ENCODE measurements at places on chromosomes 6 and 20.
A peak's percentile ranks its signal among the peaks of the same experiment; 100 is the strongest.

DNA sequence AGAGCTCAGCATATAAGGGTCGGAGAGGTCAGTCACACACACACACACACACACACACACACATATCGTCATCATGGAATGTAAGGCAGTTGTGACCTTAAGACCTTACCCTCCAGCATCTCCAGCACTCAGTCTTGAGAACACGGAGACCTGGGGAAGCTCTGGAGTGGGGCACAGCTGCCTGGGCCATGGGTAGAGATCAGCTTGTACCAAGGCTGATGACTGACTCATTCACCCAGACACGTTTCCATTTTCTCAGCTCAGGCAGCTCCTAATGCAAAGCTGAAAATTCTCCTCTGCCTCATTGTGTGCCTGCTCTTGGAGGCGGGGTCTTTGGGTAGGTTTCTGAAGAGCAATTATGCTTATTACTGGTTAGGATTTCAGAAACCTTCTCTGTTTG, 38.3 kb upstream of the PDYN start:
- H3K27ac ChIP-seq: no peak overlapping the region
- DNase-seq: no peak
- H3K4me1 ChIP-seq: no peaks in the 10 kb centered on the region

- H3K27ac ChIP-seq: no peak overlapping the region
- no peaks in the 10 kb centered on the region for H3K36me3 ChIP-seq
- H3K4me3 ChIP-seq: no peak overlapping the region
- peaks cover under 1% of the 10 kb centered on the region for H3K4me1 ChIP-seq
- H3K27me3 ChIP-seq: no peaks in the 10 kb centered on the region
Observed at GRCh38 chr6:125784365-125784764, 6.4 kb upstream of the NCOA7 start.

GRCh38 chr20:59043698-59044097, 1.1 kb upstream of the PRELID3B start:
- DNase-seq: no peak
- H3K27ac ChIP-seq: no peak overlapping the region
- no peak overlapping the region for H3K4me3 ChIP-seq
- H3K4me1 ChIP-seq: no peaks in the 10 kb centered on the region

DNA sequence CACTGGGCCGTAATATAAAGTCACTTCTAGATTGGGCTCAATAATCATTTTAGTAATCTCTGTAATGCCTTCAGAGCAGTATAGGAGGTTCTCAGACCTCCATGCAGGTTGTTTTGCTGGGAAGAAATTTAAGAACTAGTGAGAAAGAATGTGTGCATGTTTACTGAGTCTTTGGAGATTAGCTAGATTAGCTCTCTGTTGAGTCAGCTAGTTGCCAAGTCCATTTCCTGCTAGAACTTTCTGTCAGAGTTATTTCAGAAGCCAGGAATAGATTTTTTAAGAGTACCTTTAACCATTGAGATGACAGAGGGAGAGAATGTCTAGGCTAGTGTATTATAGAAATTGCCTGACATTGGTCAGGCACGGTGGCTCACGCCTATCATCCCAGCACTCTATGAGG, 33.3 kb downstream of the ORC3 start:
- DNase-seq: no peak
- peak overlapping the region; percentile 68 for H3K27ac ChIP-seq
- H3K36me3 ChIP-seq: peaks cover 8% of the 10 kb centered on the region
- peaks cover 1% of the 10 kb centered on the region for H3K4me1 ChIP-seq
- no peaks in the 10 kb centered on the region for H3K27me3 ChIP-seq

DNA sequence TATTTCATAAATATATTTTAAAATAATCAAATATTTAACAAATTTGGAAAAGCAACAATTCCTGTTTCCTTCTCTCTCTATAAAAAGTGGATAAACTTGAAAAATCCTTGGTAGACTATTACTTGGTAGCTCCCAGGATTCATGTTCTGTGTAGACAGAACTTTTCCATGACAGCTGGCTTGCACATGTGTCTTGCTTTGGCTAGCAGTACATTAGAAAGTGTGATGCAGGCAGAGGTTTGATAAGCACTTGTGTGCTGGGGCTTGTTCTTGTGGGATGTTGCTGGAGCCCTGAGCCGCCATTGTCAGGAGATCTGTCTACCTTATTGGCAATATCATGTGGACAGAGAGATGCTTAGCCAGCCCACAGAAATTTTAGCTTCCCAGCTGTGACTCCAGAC, 327.2 kb downstream of the CDKAL1 start:
- H3K4me3 ChIP-seq: no peak overlapping the region
- H3K27ac ChIP-seq: no peak overlapping the region
- DNase-seq: no peak
- no peaks in the 10 kb centered on the region for H3K4me1 ChIP-seq
- H3K36me3 ChIP-seq: no peaks in the 10 kb centered on the region

- DNase-seq: no peak
- H3K4me3 ChIP-seq: no peak overlapping the region
- H3K27me3 ChIP-seq: no peaks in the 10 kb centered on the region
- H3K36me3 ChIP-seq: no peaks in the 10 kb centered on the region
- H3K27ac ChIP-seq: no peak overlapping the region
Observed at GRCh38 chr6:90397929-90398674, 101.5 kb upstream of the BACH2 start.

- DNase-seq: no peak
- no peaks in the 10 kb centered on the region for H3K4me1 ChIP-seq
- peaks cover 50% of the 10 kb centered on the region for H3K36me3 ChIP-seq
- no peak overlapping the region for H3K4me3 ChIP-seq
- no peaks in the 10 kb centered on the region for H3K27me3 ChIP-seq
Observed at GRCh38 chr6:118913161-118913560, 19.2 kb downstream of the ASF1A start.

GRCh38 chr6:14827354-14827753, 418.5 kb upstream of the JARID2 start:
- no peaks in the 10 kb centered on the region for H3K27me3 ChIP-seq
- no peak for DNase-seq
- H3K27ac ChIP-seq: no peak overlapping the region
- H3K4me3 ChIP-seq: no peak overlapping the region

DNA sequence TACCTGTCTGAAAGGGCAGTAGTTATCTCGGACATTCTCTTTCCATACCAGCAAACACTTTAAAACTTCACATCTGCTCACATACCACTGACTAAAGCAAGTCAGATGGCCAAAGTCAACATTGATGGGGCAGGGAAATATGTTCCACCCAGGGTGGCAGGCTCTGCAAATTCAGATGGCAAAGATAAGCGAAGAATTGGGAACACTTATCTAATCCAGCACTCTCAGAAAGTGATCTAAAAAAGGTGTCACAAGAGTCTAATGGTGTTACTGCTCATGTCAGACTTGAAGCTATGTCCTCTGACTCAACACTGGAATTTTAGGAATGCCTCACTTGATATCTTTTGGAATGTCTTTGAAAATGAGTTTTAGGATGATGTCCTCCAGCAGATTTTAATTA, 1086.2 kb downstream of the KIF16B start:
- H3K4me1 ChIP-seq: peaks cover 9% of the 10 kb centered on the region
- peak overlapping the region; percentile 26 for H3K27ac ChIP-seq
- no peak for DNase-seq
- no peaks in the 10 kb centered on the region for H3K36me3 ChIP-seq
- no peaks in the 10 kb centered on the region for H3K27me3 ChIP-seq

DNA sequence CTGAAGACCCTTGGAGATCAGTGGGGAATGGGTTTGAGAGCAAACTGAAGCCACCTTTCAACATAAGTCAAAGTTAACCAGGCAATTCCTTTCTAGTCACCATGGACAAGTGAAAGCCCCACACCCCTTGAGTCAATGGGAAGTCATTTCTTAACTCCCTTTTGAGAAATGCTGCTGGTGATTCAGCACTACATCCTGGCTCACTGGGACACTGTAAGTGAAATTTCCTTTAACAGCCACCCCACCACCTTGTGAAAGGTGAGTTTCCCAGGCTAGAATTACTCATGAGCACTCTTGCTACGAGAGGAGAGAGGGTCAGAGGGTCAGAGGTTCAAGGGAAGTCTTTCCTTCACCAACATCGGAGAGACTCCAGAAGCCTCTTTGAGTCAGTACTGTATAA, 93.3 kb upstream of the MARCKS start:
- H3K4me3 ChIP-seq: no peak overlapping the region
- DNase-seq: peak; percentile 53
- no peaks in the 10 kb centered on the region for H3K36me3 ChIP-seq
- no peaks in the 10 kb centered on the region for H3K4me1 ChIP-seq
- no peak overlapping the region for H3K27ac ChIP-seq

- no peaks in the 10 kb centered on the region for H3K27me3 ChIP-seq
- H3K4me3 ChIP-seq: no peak overlapping the region
- DNase-seq: no peak
- H3K4me1 ChIP-seq: no peaks in the 10 kb centered on the region
- H3K27ac ChIP-seq: no peak overlapping the region
- no peaks in the 10 kb centered on the region for H3K36me3 ChIP-seq
Observed at GRCh38 chr20:61575151-61575937, 323.3 kb downstream of the CDH4 start.
